DMS 273 treated with DMSO at 0.1 percent for 48 hours (cell line): ENCODE measurements at places on chromosomes 6 and 20.

DNA sequence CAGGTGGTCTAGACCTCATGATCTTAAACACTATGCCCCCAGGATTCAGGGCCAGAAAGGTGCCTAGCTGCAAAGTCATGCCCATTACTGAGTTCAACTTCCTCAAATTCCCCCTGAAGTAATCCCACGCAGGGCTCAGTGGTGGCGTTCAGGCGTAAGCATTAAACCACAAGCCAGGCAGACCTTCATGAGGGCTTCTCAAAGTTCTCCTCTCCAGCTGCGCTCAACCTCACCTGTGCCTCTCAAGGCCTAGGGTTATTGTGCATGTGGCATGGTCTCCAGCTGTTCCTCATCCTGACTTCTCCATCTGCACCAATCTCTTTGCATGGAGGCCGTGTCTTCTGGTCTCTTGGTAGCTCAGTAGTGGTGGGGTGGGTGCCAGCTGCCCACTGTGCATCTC lies 113.6 kb downstream of the TSHZ2 start:
- DNase-seq, result no peak

- no peak for DNase-seq
Measured at GRCh38 chr6:164273491-164273890, 859.0 kb downstream of the QKI start.

DNA sequence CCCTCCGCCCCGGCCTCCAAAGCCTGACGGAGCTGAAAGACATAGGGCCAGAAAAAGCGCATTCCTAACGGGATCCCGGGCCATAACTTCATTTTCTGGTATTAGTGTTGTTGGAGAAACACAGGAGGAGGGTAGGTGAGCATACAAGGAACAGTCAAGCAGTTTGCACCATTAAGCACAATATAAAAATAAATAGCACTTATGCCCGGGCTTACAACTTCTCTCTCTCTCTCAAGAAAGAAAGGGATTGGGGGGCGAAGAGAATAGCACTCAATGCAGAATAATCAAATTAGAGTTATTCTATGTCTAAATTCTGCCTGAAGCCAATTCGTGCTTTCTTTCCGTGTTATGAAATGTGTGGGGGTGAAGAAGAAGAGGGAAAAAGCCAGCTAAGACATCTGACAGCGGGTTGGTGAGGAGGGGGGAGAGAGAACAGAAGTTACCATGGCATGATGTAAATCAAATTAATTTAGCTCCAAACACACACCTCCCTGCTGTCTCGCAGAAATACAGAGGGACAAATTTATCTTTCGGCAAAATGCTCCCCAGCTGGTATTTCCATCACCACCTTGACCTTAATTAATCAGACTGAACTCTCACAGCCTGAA lies 508 bp upstream of the METTL24 start:
- DNase-seq, result no peak

DNA sequence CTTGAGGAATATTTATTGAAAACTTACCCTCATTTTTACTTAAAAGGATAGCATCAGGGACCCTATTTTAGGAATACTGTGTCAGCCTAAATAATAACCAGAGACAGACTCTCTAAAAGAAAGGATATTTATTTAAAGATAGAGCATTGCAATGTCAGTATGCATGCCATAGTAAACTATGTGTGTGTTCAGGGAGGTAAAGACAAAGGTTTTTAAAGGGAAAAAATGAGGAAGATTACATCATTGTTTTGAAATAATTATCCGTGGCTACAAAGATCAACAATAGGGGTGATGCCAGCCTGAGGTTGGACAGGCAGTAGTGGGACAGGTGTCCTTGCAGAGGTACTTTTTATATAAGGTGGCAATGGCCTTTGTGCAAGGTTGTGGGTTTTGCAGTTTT lies 23.7 kb upstream of the CFAP206 start:
- DNase-seq, result no peak

DNA sequence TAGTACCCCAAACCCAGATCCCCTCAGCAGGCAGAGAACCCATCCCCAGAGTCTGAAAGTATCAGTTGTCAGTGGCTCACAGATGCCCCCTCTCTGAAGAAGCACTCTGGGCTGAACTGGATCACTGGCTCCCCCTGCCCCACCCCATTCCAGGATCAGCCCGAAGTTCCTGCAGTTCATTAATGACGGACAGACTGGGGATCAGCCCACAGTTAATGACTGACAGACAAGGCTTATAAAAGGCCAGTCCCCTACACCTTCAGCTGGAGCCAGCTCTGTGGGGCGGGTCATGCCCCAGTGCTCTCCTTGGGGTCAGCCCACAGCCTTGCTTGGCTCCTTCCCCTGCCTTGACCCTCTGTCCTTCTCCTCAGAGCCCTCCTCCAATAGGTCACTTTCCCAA lies 21.7 kb downstream of the KIAA1755 start:
- no peak for DNase-seq

GRCh38 chr6:105695461-105695860 lies 292.6 kb upstream of the PREP start:
- DNase-seq, result no peak

DNA sequence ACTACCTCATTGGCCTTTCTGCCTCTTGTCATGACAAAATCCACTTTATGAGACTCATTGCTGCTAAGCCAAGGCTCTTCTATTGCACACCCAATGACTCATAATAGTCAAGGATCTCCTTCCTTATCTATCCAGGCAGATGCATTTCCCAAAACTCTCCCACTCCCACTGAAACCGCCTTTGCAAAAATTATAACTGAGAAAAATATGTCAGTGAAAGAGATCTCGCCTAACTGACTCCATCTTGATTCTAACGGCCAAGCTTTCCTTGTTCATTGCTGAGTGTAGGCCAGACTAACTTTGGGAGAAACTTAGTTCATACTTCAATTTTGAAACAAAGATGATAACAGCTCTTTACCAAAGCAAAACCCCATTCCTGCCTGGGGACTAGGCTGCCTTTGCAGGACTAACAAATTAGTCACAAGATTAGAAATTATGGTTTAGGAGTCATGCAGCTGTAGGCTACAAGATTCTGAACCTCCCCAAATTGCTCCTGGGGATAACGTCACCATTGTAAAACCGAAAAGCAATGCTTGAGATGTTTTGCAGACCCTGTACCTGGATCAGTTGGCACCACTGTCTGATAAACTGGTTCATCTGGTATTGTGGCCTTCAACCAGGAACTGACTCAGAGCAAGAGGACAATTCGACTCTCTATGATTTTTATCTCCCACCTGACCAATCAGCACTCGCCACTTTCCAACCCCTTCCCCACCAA lies 47.1 kb downstream of the HAO1 start:
- no peak for DNase-seq

DNA sequence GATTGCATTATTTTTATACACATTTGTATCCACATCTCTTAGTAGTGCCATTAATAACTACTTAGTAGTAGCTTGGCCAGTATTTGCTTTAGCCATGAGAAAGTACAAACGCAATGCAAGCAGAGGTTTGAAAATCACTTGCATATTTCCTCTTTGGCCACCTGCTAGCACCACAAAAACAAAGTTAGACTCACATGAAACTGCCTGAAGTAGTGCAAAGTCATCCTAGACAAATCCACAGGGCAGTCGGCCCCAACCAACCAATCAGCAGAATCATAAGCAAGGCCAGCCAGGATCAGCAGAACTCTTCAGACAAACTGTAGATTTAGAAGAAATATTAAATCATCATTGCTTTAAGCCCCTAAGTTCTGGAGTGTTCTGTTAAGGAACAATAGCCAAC lies 135.2 kb upstream of the VGLL2 start:
- no peak for DNase-seq

DNA sequence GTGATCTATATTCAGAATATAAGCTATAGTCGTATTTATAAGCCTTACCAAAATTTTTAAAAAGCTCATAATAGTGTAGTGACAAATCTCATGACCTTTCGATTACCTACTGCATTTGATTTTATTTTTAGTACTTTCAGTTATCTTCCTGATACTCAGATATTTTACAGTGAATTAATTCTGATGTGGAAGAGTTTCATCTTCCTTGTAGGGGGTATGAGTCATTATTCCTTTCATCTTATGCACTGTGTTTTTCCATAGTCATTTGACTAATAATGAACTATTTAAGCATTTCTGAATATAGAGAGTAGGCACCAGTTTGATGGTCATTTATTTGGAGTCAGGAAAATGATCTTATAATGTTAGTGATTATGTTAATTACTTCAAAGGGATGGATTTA lies 36.4 kb downstream of the HDGFL1 start:
- no peak for DNase-seq

GRCh38 chr20:38343311-38344106 lies 2.8 kb upstream of the LBP start:
- DNase-seq, result no peak
